Activated CD4-positive, alpha-beta T cell treated with anti-CD3 and anti-CD28 coated beads for 36 hours (primary cell): ENCODE measurements at places on chromosomes 6 and 20.
A peak's percentile ranks its signal among the peaks of the same experiment; 100 is the strongest.

- DNase-seq: no peak
These were observed 91.9 kb downstream of the FAM217A start for GRCh38 chr6:3987053-3987452.

DNA sequence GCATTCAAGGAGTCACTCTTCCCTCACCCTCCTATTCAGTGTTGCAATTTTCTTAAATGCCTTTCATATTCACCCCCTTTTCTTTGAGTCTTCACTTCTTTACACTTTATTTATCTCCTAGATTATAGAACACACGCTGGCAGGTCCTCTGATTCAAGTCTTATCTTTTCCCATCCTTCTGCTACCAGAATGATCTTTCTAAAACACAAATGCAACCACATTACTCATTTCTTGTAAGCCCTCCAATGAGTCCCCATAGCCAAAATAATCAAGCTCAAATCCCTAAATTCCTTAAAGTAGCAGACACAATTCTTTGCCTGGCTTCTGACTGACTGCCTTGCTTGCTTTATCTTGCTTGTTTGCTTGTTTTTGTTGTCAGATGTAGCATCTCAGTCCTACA is 920.0 kb downstream of the TFAP2A start:
- no peak for DNase-seq

DNA sequence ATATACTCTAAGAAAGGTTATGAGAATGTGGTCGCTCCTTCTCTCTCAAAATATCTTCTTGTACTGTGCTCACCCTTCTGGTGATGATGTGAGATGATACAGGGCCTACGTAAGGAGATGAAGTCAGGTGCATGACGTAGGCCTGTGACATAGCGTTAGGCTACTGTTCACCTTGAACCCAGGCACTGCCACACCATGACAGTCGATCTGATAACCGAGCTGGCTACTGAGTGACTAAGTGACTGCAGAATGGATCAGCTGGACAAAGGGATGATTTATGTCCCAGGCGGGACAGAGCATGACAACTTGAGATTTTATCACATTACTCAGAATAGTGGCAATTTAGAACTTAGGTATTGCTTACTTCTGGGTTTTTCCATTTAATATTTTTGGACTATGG is 11.2 kb downstream of the SLC24A3 start:
- DNase-seq: no peak

DNA sequence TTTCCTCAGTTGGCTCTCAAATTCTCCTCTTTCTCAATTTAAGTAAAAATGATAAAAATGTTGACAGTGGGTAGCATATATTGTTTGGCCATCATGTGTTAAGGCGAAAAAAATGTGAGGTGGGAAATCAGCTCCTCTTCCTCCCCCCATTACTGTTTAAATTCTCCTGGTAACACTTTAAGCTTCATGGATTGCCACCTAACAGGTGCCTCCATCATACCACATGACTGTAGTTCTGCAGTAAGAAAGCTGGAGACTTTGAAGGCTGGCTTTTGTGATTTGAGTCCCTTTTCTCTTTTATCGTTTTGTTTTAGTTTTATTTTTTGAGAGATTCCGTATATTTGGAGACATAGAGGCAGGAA is 1.2 kb downstream of the ZFAND3 start:
- DNase-seq: no peak

GRCh38 chr6:17835784-17836183 is 129.1 kb upstream of the NUP153 start:
- DNase-seq: no peak

- DNase-seq: peak; percentile 55
These were observed 511.2 kb upstream of the JARID2 start for GRCh38 chr6:14734416-14735340.

- no peak for DNase-seq
These were observed 212.7 kb downstream of the CDKAL1 start for GRCh38 chr6:20746805-20747558.

DNA sequence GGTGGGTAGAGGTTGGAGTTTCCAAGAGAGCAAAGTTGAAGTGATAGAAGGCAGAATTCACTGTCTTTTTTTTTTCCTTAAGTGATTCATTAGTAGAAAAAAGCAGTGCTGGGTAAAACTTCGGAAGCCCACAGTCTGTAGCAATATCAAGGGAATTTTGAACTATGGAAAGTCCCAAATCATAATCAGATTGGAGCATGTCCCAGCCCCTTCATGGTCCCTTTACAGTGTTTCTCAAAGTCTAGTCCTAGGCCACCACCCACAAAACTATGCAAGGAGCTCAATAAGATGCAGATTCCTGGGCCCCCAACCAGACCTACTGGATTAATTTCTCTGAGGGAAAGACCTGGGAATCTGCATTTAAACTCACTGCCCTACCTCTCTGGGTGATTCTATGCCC is 22.6 kb downstream of the NEDD9 start:
- DNase-seq: no peak

DNA sequence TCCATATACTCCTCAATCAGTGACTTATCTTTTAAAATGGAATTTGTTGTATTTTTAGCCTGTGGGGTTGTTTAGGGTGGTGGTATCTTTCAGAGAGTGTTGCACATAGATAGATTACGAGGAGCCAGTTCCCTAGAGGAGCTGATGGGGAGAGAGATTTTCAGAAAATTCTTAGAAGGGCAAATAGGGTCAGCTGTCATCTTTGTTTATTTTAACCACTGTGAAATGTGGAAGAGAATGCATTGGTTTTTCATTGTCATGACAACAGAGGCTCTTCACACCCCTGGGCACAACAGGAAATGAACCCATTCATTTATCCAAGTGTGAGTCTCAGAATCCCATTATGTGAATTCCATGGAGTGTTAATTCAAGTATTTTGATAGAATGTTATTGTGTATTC is 188.4 kb downstream of the JARID2 start:
- DNase-seq: no peak

- no peak for DNase-seq
These were observed 1.5 kb upstream of the PYGB start for GRCh38 chr20:25246182-25246999.

DNA sequence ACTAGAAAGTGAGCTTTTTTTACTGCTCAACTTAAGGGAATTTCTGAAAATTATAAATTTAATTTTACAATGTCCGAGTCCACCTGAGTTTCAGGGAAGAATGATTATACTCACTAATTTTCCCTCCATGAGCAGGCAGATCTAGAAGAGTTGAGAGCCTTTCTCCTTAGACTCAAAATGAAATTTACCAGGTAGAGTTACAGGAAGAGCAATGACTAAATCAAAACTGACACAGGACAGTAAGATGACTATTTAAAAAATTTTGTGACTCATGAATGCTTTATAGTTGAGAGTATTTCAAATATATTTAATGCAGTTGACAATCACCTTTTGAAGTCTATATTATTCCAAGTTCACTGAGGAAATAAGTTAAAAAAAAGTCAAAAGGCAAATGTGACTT is 198.1 kb upstream of the NRSN1 start:
- DNase-seq: no peak

DNA sequence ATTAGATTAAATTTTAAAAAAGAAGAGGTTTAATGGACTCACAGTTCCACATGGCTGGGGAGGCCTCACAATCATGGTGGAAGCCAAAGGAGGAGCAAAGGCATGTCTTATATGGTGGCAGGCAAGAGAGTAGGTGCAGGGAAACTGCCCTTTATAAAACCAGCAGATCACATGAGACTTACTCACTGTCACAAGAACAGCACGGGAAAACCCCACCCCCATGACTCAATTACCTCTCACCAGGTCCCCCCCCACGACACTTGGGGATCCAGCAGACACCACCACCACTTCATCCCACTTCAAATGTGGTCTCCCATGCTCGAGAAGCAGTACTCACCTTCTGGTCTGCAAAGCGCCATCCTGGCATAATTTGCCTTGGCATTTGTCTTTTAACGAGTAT is 24.6 kb downstream of the MTFR2 start:
- DNase-seq: peak; percentile 55

DNA sequence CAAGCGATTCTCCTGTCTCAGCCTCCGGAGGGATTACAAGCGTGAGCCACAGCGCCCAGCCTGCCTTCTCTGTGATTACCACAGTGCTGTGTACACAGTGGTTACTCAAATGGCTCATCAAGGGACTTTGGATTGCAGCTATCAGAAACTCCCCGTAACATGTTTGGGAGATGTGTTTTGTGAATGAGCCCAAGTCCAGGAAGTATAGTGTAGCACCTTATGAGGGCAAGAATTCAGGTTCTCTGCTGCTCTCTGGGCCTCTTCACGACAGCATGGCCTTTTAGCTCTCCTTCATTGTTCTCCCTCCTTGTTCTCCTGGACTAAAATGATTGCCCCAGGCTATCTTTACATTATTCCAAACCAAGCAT is 34.1 kb upstream of the RPL7L1 start:
- no peak for DNase-seq

DNA sequence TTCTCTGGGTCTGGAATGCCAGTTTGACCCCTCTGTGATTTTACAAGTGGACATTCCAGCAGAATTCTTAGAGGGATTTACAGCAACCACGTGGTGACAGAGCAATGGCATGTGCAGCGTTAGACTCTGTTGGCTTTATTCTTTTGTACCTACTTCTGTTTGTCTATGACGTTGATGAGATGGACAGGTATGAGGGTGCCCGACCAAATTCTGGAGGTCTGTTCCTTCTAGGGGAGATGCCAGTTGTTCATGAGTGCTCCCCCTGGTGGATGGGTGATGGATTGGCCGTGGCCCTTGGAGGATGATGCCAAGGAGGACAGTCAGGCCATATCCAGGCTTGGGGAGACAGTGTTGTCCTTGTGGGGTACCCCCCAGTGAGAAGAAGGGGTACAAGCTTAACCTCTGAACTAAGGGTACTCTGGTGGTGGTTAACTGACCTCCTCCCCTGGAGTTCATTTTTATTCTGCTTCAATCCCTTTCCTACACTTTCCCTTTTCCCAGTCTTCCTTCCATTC is 198.6 kb downstream of the DTNBP1 start:
- peak; percentile 67 for DNase-seq

GRCh38 chr6:79249136-79249535 is 14.7 kb upstream of the HMGN3 start:
- DNase-seq: no peak

DNA sequence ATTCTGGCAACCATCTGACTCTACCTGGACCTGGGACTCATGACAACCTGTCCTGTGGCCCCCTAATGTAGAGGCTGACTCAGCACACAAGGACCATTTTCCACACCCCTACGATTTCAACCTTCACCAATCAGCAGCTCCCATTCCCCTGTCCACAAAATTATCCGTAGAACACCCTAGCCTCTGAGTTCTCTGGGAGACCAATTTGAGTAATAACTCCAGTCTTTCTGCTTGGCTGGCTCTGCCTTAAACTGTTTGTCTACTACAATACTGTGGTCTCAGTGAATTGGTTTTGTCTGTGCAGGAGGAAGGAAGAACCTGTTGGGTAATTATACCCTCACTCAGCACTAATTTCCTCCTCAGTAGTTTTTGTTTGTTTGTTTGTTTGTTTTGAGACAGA is 99.3 kb upstream of the MRPS10 start:
- no peak for DNase-seq

GRCh38 chr6:158999154-158999665 is 792 bp downstream of the RSPH3 start:
- no peak for DNase-seq

DNA sequence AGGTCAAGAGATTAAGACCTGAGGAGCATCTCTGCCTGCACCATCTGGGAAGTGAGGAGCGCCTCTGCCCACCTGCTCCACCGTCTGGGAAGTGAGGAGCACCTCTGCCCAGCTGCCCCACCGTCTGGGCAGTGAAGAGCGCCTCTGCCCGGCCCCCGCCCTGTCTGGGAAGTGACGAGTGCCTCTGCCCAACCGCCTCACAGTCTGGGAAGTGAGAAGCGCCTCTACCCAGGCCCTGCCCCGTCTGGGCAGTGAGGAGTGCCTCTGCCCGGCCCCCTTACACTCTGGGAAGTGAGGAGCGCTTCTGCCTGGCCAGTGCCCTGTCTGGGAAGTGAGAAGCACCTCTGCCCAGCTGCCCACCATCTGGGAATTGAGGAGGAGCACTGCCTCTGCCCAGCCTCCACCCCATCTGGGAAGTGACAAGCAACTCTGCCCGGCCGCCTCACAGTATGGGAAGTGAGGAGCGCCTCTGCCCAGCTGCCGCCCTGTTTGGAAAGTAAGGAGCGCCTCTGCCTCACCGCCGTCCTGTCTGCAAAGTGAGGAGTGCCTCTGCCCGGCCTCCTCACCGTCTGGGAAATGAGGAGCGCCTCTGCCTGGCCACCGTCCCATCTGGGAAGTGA is 270.4 kb upstream of the NRSN1 start:
- no peak for DNase-seq

GRCh38 chr6:85344996-85345395 is 104.9 kb upstream of the NT5E start:
- DNase-seq: no peak

- DNase-seq: no peak
These were observed 1027.6 kb downstream of the EYS start for GRCh38 chr6:64679416-64679815.

DNA sequence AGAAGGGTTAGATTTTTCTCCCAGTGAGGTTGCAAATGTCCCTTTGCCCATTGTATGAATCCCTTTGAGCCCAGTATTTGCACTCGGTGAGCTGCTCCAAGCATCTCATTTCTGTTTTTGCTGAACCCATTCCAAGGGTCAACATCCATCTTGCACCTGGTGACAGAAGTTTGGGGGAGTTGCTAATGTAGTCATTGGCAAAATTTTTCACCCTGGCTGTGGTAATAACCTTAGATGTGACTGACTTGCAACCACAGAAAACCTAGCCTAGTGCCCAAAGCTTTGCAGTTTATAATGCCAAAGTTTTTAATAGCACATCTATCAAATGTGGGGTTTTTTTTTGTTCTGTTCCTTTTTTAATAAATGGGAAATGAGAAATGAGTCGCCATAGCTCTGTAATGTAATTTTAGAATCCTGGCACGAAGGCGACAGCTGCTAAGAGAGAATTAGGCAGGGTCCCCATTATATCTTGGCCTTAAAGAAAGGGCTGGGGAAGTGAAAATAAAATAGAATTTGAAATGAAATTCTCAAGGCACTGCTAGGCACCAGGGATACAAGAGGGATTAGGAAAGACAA is 682.8 kb downstream of the KIF16B start:
- no peak for DNase-seq

- no peak for DNase-seq
These were observed 45.6 kb downstream of the CSE1L start for GRCh38 chr20:49091762-49092161.

GRCh38 chr6:1792989-1793388 is 183.3 kb downstream of the FOXC1 start:
- peak; percentile 48 for DNase-seq

DNA sequence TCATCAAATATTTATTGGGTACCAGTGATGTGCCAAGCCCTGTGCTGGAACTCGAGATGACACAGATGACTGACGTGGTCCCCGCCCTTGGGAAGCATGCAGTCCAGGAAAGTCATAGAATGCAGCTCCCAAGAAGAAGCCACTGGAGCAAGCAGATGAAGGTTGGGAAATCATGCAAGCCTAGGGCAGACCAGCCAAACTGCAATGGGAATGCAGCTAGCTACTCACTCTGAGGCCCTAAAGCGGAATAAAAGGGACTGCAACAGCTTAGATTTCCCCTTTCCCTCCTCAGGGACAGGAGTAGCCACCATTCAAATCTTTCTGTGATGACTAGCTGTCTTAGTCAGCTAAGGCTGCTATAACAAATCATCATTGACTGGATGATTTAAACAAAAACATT is 152.2 kb downstream of the MAFB start:
- no peak for DNase-seq

- DNase-seq: no peak
These were observed 13.1 kb downstream of the PRDM1 start for GRCh38 chr6:106099235-106099537.
